ENCODE measurements at places on chromosomes 2 and 18.

DNA sequence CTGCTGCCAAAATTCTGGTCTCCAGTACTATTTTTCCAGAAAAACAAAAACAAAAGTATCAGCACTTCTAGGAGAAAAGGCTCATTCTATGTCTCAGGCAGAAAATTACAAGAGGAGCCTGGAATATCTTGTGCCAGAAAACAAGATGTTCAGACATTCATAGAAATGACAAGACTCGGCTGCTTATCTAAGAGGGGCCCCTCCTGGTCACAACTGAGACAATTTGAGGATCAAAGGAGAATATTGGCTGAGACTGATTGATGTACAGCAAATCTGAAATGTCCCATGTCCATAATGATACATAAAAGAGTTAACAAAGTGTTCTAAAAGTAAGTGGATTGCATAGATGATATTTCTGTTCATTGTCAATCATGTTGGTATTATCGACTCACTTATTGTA lies 2.4 kb upstream of the RPS7 start:
- no peak for DNase-seq

DNA sequence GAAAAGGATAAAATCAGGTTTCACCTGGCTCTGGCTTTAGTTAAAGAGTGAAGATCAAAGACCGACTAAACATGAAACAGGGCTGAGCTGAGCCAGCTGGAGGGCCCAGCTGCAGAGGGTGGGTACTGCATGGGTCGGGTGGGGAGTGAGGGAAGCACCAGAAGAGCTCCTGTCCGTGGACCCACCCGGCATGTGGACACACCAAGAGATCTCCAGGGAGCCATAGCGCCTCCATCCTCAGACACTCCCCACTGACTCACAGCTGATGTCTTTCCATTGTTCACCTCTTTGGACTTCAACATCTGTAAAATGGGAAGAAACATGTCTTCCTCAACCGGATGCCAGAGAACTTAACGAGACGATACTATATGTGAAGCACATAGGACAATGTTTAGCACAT lies 178.3 kb upstream of the KLHL29 start:
- no peak for DNase-seq

GRCh38 chr18:79624356-79625170 lies 55.0 kb upstream of the CTDP1 start:
- no peak for DNase-seq

DNA sequence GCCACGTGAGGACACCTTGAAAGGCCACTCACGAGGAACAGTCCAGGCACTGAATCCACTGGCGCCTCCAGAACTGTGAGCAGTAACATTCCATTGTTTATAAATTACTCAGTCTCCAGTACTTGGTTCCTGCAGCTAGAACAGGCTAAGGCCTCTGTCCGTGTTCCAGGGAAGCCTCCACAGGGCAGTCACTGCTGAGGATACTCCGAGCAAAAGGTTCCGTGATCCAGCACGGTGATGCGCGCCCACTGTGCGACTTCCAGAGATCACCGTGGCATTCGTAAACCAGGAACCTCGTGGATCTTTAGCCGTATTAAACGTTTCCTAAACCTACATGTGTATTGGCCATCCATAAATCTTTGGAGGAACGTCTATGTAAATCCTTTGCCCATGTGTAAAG lies 51.5 kb upstream of the SALL3 start:
- DNase-seq = no peak

GRCh38 chr2:234191819-234192407 lies 141.4 kb downstream of the SPP2 start:
- DNase-seq = no peak

DNA sequence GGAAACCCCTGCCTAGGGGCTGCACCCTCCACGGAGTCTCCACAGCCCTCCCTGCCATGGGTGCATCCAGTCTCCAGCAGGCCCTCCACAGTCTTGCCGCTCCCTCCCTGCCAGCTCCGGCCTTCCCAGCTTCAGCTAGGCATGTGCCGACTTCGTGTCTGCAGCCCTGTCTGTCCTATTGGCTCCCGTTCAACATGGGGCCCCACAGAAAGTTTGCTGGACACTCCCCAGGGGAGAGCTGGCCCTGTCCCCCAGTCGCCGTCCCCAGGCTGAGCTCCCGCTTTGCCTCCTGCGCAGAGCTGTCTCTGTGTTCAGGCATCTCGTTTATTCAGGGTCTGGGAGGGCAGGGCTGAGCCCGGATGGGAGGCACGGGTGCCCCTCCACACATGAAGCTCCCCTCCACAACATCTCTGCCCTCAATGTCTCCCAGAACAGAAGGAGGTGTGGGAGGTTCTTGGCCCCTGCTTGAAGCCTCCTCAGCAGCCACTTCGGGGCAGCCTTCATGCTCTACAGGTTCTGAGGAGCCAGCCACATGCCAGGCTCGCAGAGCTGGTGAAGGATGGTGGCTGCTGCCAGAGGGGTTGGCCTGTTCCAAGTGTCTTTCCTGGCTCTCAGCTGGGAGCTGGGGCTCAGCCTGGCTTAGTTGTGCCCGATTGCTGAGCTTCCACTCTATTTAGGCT lies 120.1 kb upstream of the PXDN start:
- no peak for DNase-seq

- no peak for DNase-seq
Measured at GRCh38 chr2:84965192-84965516, 5.8 kb upstream of the KCMF1 start.

- no peak for DNase-seq
Measured at GRCh38 chr2:171069286-171069956, 91.3 kb downstream of the TLK1 start.

DNA sequence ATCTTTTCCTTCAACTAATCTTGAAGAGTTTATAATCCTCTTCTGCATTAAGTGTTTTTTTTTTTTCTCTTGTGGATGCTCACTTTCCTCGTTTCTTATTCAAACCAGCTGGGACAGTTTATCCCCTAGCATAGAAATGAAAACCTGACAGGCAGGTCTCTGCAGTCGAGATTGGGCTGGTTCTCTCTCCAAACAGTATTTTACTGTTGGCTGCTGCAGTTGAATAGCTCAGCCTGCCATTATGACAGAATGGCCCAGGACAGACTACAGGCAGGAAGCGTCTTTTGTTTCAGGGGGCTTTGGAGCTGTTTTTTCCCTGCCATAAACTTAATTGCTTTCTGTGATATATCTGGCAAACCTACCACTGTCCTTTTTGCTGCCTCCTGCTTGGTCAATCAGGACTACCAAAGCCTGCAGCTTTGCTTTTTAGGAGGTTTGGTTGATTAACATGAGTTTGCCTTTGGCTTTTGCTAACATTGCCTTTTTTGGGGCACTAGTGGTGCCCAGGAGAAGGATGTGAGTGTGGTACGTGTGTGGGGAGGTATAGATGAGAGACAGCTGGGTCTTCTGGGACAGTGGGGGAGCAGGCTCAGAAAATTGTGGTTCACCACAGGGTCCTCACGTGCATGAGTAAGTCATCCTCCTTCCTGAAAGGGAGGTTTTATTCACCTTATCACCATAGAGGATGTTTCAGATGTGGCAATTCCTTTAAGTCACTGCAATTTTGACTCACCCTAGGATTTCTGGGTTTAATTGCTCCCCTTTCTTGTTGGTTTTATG lies 128.7 kb downstream of the LYPD6B start:
- DNase-seq = peak; percentile 50

Data from stimulated activated CD4-positive, alpha-beta T cell treated with anti-CD3 and anti-CD28 coated beads, Interleukin-1b, Interleukin-23, amount 100 ng/mL, for 48 hours (primary cell).